ENCODE measurements at places on chromosomes 13 and 19. TPM values are rescaled to one million over a fixed set of nuclear protein-coding genes. Genes with fewer than 3 reads are reported as not detected.

The KLK8 gene
- total RNA-seq = not detected

The FFAR3 gene
- total RNA-seq = not detected

The SYCN gene
- total RNA-seq = not detected

The ZNF30 gene
- 1.8 TPM for total RNA-seq

The PBX4 gene
- total RNA-seq = 3.2 TPM

The ALOX5AP gene
- not detected for total RNA-seq

The MEGF8 gene
- total RNA-seq = 18.4 TPM

The RFPL4A gene
- total RNA-seq = not detected

The CD79A gene
- 0.45 TPM for total RNA-seq

The SOHLH2 gene
- 0.34 TPM for total RNA-seq

The PRKCG gene
- not detected for total RNA-seq

The CAPN12 gene
- total RNA-seq = 0.50 TPM

The ZNF99 gene
- not detected for total RNA-seq

The NLRP7 gene
- not detected for total RNA-seq

The GIPC3 gene
- 0.17 TPM for total RNA-seq

The PRSS57 gene
- not detected for total RNA-seq

The LRRC8E gene
- total RNA-seq = 5.9 TPM

The NANOS3 gene
- total RNA-seq = not detected

The TTYH1 gene
- not detected for total RNA-seq

The ZNF534 gene
- not detected for total RNA-seq

The NUCB1 gene
- 176 TPM for total RNA-seq

The C1QTNF9 gene
- total RNA-seq = not detected

The ATP4A gene
- not detected for total RNA-seq

The CBARP gene
- 2.9 TPM for total RNA-seq

The TEX30 gene
- total RNA-seq = 23.4 TPM

The FAM83E gene
- total RNA-seq = 0.45 TPM

The DIRAS1 gene
- total RNA-seq = 0.34 TPM

The VAV1 gene
- not detected for total RNA-seq

The SPRED3 gene
- 0.84 TPM for total RNA-seq

Data from bronchus fibroblast of lung (primary cell).